Cortex of kidney (tissue), 1 donor: ENCODE measurements at places on chromosomes 11 and 22.

GRCh38 chr11:19241260-19242178, 774 bp upstream of the E2F8 start:
- DNase-seq: no peak

- no peak for DNase-seq
These were observed 56.0 kb downstream of the CTTN start for GRCh38 chr11:70454197-70454767.

DNA sequence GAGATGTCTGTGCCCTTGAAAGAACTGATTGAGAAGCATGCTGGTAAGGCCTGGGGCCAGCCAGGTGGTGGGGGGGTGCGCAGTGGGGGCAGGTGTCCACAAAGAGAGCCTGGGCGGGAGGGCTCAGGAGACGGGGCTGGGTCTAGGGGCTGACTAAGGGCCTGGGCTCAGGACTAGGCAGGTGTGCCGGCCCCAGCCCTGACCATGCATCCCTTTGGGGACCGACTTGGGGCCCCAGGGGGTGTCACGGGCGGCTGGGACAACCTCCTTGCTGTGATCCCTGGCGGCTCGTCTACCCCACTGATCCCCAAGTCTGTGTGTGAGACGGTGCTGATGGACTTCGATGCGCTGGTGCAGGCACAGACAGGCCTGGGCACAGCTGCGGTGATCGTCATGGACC, 4.4 kb downstream of the NDUFV1 start:
- no peak for DNase-seq

- DNase-seq: no peak
These were observed 1241.6 kb downstream of the TBC1D22A start for GRCh38 chr22:48004038-48004437.

DNA sequence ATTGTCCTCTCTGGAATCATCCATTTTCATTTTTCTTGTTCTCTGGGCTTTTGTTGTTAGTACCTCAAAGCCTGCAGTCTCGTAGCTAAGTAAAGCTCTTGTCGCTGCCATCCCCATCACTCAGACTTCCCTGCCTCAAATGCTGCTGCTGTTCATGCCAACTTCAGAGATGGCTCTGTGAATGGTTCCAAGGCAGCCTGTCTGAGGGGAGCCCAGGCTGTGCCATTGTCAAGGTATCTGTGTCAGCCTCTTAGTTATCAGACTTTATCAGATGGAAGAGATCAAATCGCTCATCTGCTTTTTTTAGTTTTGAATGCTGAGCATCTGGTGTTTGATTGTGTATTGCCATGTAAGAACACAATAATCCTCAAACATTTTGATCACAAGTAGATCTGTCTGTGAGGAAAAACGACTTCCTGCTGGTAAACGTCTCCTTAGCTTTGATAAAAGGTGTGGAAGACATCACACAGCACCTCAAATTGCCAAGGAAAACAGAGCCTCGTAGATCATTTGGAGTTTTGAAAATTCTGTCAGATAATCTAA, 304.2 kb upstream of the ZC3H12C start:
- DNase-seq: no peak

GRCh38 chr22:32444068-32444467, 20.2 kb downstream of the BPIFC start:
- DNase-seq: no peak

DNA sequence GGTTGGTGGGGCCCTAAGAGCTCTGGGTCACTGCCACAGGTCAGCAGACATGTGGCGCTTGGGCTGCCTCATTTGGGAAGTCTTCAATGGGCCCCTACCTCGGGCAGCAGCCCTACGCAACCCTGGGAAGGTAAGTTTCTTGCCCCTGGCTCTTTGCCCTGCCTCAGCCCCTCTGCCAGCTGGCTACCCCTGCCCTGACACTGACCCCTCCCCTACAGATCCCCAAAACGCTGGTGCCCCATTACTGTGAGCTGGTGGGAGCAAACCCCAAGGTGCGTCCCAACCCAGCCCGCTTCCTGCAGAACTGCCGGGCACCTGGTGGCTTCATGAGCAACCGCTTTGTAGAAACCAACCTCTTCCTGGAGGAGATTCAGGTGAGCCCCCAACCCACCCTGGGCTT, 1.9 kb downstream of the SCYL1 start:
- DNase-seq: no peak

GRCh38 chr11:95767498-95767897, 22.1 kb downstream of the FAM76B start:
- DNase-seq: no peak

DNA sequence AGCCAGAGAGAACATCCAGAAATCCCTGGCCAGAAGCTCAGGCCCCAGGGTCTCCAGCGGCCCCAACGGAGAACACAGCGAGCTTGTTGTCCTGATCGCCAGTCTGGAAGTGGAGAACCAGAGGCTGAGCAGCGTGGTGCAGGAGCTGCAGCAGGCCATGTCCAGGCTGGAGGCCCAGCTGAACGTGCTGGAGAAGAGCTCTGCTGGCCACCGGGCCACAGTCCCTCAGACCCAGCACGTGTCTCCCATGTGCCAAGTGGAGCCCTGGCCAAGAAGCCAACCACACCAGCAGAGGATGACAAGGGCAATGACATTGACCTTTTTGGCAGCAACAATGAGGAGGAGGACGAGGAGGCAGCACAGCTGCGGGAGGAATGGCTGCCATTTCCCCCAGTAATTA, 20.6 kb upstream of the SCGB1D1 start:
- no peak for DNase-seq

- no peak for DNase-seq
These were observed 328 bp downstream of the CHEK2 start for GRCh38 chr22:28741200-28741784.

DNA sequence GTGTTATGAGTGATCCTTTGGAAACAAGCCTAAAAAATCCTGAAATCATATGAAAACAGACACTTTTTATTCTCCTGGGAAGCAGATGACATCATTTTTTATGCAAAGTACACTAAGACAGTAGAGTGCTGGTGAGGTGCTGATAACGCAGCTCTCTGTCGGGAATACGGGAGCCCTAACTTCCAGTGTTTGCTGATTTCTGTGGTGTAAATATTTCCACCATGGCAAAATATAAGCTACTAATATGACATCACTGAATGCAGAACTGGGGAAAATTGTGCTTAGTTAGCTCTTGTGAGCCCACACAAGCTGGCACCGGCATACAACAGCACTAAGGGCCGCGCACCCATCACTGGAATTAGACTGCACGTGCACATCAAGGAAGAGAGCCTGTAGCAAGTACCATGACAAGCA, 82.6 kb downstream of the FAM76B start:
- no peak for DNase-seq

DNA sequence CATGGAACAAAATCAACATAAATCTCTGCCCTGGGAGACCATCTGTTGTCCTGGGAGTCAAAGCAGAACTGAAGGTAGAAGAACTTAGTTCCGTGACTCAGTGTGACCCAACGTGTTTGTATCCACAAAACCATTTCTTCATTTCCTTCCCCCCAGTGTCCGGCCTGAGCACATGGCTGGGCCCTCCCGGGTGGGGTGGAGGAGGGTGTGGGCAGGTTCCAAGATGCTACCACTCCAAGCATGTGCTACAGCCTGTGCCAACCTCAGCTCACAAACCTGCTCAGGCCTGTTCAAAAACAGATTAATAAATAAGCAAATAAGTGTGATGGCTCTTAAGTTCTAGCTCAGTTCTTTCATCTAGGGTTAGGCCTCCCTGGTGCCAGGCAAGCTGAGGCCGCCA, 55.3 kb downstream of the SHANK2 start:
- no peak for DNase-seq

- no peak for DNase-seq
These were observed 14.2 kb downstream of the KMT2A start for GRCh38 chr11:118450451-118450850.

GRCh38 chr11:118001494-118001971, 15.3 kb downstream of the IL10RA start:
- no peak for DNase-seq

GRCh38 chr11:34595960-34596644, 24.8 kb upstream of the EHF start:
- DNase-seq: no peak

GRCh38 chr11:57466680-57467079, 6.4 kb downstream of the RTN4RL2 start:
- DNase-seq: no peak

DNA sequence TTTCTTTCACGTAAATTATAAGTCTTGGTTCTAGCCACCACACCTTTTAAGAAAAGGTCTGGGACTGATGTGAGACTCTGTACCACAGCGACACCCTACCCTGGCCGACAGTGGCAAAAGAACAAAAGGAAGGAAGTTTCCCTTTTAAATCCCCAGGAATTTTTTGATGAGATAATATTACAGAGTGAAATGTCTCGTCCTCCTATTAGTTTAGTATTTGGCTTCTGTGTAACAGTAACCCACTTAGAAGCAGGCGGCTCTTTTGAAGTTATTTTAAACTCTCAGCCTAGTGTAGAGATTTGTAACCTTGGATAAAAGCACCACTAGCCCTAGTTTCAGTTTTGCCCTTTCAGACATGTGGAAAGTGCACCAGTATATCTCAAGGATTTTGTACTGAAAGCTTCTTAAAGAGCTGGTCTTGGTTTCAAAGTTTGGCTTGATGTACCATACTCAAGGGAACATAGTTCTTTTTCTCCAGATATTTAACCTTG, 84.1 kb downstream of the C22orf31 start:
- DNase-seq: no peak

DNA sequence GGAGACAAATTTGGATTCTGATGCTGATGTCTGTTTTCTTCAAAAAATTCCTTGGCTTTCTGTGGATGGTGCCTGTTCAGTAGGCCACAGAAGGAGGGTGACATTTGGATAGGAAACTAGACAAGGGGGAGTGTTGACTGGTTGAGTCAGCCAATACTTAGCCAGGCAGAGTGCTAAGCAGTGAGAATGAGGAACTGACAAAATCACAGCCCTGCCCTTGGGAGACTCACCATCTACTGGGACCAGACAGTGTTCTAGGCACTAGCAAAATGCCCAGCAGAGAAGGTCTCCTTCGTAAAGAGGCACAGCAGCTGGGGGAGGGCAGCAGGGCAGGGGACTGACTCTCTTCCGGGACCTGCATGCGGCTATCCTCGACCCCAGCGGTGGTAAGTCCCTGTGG, 190.2 kb downstream of the DSCAML1 start:
- DNase-seq: no peak

- DNase-seq: no peak
These were observed 87.6 kb upstream of the PICALM start for GRCh38 chr11:86156397-86156955.

DNA sequence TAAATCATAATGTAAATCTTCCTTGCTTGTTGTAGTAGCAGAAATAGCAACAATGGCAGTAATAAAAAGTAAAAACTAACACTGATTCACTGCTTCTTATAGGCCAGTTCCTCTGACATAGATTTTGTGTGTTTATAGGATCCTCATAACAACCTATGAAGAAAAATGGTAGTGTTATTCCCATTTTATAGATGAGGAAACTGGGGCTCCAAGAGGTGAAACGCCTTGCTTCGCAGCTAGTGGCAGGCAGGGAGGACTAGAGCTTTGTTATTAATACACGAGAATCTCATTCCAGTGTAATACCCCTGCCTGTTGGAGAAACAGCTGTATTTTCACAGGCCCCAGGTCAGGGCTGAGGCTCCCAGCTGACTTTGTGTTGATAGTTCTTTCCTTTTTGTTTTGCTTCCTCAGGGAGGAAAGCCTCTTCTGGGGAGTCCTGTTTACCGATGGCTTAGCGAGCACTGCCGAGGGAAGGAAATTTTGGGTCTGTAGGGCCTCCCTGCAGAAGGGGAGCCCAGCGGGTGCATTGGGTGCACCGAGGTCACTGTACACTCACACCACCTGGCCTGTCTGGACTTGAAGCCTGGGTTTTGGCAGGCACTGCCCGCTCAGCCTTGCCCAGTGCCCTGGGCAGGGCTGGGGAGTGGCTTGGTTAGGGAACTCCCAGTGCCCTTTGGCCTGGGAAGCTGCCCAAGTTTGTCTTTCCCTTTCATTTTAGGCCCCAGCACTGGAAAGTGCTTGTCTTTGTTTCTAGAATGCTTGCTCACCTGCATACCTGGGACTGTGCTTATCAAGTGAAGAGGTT, 13.5 kb downstream of the KIAA1671 start:
- DNase-seq: no peak

DNA sequence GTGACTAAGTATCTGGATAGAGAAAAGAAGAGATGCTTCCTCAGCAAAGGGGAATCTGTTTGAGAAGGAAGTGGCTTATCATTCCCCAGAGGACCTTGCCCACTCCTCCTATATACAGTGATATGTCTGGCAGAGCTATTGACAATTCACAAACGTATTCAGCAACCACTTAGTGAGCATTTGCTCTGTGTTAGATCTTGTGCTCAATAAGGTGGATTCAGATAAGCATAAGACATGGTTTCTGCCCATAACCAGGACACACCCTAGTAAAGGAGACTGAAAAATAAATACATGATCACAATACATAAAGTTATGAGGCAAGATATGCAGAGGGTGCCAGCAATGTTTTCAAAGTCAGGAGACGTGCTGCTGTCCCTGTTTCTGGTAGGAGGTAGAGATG, 1.4 kb downstream of the TMEM9B start:
- no peak for DNase-seq

- DNase-seq: no peak
These were observed 47.5 kb upstream of the ME3 start for GRCh38 chr11:86719781-86720463.

DNA sequence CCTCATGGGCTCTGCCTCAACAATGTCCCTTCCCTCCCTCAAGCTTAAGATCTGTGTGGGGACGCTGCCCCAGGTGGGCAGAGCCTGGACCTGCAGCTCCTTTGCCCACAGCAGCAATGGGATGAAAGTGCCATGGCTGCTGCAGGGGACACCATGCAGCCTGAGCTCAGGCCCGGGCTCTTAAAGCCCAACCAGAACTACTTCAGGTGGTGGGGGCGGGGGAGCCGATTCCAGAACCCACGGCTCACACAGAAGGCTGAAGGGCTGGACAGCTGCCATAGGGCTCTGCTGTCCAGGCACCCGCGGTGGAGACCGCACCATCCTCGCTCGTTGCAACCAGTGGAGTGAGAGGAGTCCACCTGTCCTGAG, 12.5 kb downstream of the CHID1 start:
- DNase-seq: no peak

DNA sequence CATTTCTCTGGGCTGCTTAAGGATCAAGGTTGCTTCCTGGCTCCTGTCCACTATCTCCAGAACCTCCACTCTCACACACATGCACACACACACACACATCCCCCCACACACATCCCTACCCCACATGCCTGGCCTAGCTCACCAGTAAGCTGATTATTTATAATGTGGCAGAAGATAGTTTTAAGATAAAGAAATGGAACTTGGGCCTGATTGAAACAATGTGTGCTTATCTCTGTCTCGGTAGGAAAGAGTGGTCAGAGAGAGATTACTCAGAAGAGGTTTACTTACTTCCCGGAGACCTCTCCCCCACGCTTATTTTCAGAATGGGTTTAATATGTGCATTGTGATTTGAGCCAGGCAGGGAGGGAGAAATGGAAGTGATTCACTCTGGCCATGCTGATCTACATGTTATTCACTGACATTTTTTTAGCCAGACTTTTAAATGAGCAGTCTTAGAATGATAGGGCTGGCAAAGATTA, 422.4 kb downstream of the TENM4 start:
- DNase-seq: no peak
